ENCODE measurements at places on chromosomes 4 and X.
A peak's percentile ranks its signal among the peaks of the same experiment; 100 is the strongest.

- H3K36me3 ChIP-seq = no peaks in the 10 kb centered on the region
- no peak overlapping the region for H3K27ac ChIP-seq
- DNase-seq = no peak
- H3K4me3 ChIP-seq = no peak overlapping the region
These were observed 171.0 kb upstream of the ATOH1 start for GRCh38 chr4:93657527-93657926.

DNA sequence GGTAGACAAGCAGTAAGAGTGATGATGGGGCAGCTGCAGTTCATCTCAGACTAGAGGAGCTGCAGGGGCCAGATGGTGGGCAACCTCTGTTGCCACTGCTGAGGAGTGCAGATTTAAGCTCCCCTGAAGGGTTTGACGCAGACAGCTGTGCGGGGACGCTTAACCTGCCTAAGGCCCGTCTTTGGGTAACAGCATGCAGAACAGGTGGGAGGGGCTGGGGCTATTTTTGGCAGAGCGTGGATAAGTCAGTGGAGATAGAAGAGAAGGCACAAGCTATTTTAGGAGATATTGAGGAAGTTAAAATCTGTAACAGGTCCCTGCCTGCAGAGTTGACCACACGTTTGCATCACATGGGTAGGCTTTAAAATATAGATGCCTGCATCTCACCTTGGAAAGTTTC lies 10.5 kb downstream of the CD99 start:
- no peaks in the 10 kb centered on the region for H3K27me3 ChIP-seq
- peaks cover 43% of the 10 kb centered on the region for H3K4me1 ChIP-seq
- peak overlapping the region; percentile 70 for H3K4me3 ChIP-seq
- H3K36me3 ChIP-seq = peaks cover 14% of the 10 kb centered on the region
- H3K27ac ChIP-seq = peak overlapping the region; percentile 4
- no peak for DNase-seq

- DNase-seq = no peak
- no peak overlapping the region for H3K27ac ChIP-seq
- H3K36me3 ChIP-seq = no peaks in the 10 kb centered on the region
- no peaks in the 10 kb centered on the region for H3K4me1 ChIP-seq
- no peaks in the 10 kb centered on the region for H3K27me3 ChIP-seq
These were observed 363.1 kb upstream of the SLIT2 start for GRCh38 chr4:19888587-19888986.

DNA sequence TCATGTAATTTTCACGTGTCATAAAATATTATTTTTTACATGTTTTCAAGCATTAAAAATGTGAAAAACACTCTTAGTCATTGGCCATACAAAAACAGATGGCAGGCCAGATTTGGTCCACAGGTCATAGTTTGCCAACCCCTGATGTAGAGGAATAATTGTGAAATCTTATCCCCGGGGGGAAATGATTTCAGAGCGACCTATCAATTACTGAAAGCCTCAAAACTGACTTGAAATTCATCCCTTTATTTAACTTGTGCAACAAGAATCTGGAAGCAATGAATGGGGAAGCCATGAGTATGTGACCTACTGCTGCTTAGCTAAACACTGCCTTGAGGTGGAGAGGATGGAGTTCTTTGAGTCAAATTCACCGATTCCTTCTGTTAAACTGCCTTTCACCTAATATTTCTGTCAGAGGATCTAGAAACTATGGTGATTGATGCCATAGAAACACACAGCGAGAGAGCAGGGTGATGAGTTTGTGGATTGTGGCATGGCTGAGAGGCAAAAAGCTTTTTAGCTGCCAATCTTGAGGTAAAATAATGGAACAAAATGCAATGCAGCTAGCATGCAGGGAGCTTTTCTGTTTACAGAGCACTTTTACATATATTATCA lies 30.3 kb upstream of the BRS3 start:
- H3K4me3 ChIP-seq = no peak overlapping the region
- H3K36me3 ChIP-seq = no peaks in the 10 kb centered on the region
- H3K27me3 ChIP-seq = peaks cover 2% of the 10 kb centered on the region
- DNase-seq = no peak

- H3K36me3 ChIP-seq = peaks cover 26% of the 10 kb centered on the region
- no peak overlapping the region for H3K4me3 ChIP-seq
- H3K27me3 ChIP-seq = no peaks in the 10 kb centered on the region
- no peak for DNase-seq
- H3K4me1 ChIP-seq = peaks cover 44% of the 10 kb centered on the region
- peak overlapping the region; percentile 89 for H3K27ac ChIP-seq
These were observed 15.0 kb upstream of the TLR1 start for GRCh38 chr4:38819569-38819968.

GRCh38 chr4:79864500-79865200 lies 208.4 kb downstream of the ANTXR2 start:
- H3K36me3 ChIP-seq = no peaks in the 10 kb centered on the region
- no peak overlapping the region for H3K4me3 ChIP-seq
- no peak for DNase-seq
- H3K27me3 ChIP-seq = peaks cover 4% of the 10 kb centered on the region
- no peak overlapping the region for H3K27ac ChIP-seq

- no peak for DNase-seq
- H3K4me1 ChIP-seq = peaks cover 55% of the 10 kb centered on the region
- peak overlapping the region; percentile 61 for H3K4me3 ChIP-seq
- peak overlapping the region; percentile 83 for H3K27ac ChIP-seq
- H3K27me3 ChIP-seq = no peaks in the 10 kb centered on the region
- peaks cover 11% of the 10 kb centered on the region for H3K36me3 ChIP-seq
These were observed 62.9 kb upstream of the TXK start for GRCh38 chr4:48196758-48197504.

DNA sequence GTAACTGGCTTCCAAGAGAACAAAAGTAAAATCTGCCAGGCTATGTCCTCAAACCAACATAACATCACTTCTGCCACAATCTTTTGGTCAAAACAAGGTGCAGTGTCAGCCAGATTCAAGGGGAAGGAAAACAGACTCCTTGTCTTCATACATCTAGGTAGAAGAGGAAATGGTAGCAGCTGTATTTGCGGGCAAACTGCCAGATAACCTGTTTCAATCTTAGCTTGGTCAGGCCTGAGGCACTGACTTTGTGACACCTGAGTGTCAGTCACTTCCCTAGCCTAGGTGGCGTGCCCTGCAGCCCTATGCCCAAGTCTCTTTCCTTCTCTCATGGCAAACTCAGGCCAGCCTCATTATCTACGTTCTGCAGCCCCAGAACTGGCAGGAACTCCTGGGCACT lies 146.2 kb upstream of the JADE1 start:
- peak; percentile 13 for DNase-seq
- H3K4me1 ChIP-seq = peaks cover 10% of the 10 kb centered on the region
- H3K36me3 ChIP-seq = no peaks in the 10 kb centered on the region
- H3K4me3 ChIP-seq = no peak overlapping the region
- H3K27ac ChIP-seq = no peak overlapping the region

GRCh38 chrX:47674776-47675175 lies 15.8 kb upstream of the UXT start:
- DNase-seq = no peak
- H3K36me3 ChIP-seq = no peaks in the 10 kb centered on the region
- H3K27ac ChIP-seq = no peak overlapping the region

GRCh38 chr4:30330894-30331652 lies 389.1 kb upstream of the PCDH7 start:
- H3K27me3 ChIP-seq = no peaks in the 10 kb centered on the region
- H3K4me3 ChIP-seq = no peak overlapping the region

DNA sequence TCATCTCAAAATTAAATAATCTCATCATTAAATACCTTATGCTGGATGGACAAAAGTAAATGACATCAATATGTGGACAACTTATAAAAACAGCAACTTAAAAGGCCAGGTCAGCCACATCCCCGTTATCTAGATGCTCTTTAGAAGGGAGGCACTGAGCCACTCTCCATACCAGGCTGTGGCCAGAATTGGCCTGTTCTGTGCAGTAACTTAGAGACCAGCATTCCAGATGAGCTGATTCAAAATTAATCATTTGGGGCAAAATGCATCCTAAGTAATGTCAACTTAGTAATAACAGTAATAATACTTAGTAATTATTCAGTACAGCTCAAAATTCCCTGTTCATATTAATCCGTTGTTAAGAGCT lies 373.6 kb downstream of the FBXW7 start:
- H3K4me1 ChIP-seq = peaks cover 2% of the 10 kb centered on the region
- no peak overlapping the region for H3K27ac ChIP-seq
- DNase-seq = no peak
- H3K36me3 ChIP-seq = no peaks in the 10 kb centered on the region

Measured in memory B cell (primary cell).